ENCODE measurements at places on chromosomes 2 and 18.

GRCh38 chr2:10289352-10289751 lies 13.4 kb upstream of the HPCAL1 start:
- DNase-seq: no peak

- DNase-seq: no peak
Measured at GRCh38 chr2:40405465-40405864, 46.4 kb downstream of the SLC8A1 start.

DNA sequence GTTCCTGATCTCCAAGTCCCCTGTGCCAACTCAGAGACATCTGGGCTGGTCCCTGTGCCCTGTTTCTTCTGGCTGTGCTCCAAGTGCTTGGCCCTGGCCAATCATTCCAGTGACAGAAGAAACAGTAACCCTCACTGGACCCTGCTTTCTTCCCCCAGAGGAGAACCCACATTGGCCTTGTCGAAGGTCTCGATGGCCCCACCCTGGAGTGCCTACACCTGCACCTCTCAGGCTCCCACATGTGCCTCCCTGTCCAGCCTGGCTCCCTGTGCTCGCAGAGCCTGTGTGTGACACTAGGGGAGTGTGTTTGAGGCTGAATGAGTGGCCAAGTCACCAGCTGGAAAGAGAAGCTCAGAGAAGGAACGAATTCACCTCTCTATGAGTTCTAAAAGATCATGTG lies 5.9 kb upstream of the MAL start:
- no peak for DNase-seq

DNA sequence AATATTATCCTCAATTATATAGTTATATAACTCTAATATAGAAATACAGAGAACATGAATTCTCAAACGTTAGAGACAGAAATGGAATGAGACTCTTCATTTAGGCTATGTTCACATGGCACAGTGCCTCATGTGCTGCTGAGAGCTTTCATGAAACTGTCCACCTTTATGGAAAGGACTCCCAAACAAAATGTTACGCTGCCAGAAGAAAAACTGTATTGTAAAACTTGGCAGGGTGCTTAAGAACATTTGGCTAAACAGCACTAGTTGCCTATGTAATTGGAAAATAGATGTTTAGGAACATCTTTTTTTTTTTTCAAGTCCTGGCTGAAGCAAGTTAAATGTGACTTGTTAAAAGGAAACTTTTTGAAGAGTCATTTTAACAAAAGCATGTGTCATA lies 396.0 kb downstream of the ERBB4 start:
- no peak for DNase-seq

DNA sequence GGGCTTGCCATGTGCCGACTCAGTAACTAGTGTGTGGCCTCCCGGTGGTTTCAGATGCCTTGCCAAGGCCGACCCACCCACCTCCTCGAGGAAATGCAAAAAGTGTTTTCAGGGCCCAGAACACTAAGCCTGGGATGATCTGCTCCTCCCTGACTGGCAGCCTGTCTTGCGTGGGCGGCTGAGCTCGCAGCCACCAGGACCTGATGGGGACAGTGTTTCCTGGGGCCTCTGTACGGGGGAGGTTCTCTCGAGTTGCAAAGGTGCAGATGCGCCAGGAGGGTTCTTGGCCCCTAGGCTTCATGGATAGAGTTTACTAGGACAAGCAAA lies 85.2 kb downstream of the GLI2 start:
- DNase-seq: no peak

GRCh38 chr2:159073256-159073655 lies 104.8 kb downstream of the TANC1 start:
- DNase-seq: no peak

- no peak for DNase-seq
Measured at GRCh38 chr18:45666006-45666405, 50.7 kb downstream of the SLC14A2 start.

DNA sequence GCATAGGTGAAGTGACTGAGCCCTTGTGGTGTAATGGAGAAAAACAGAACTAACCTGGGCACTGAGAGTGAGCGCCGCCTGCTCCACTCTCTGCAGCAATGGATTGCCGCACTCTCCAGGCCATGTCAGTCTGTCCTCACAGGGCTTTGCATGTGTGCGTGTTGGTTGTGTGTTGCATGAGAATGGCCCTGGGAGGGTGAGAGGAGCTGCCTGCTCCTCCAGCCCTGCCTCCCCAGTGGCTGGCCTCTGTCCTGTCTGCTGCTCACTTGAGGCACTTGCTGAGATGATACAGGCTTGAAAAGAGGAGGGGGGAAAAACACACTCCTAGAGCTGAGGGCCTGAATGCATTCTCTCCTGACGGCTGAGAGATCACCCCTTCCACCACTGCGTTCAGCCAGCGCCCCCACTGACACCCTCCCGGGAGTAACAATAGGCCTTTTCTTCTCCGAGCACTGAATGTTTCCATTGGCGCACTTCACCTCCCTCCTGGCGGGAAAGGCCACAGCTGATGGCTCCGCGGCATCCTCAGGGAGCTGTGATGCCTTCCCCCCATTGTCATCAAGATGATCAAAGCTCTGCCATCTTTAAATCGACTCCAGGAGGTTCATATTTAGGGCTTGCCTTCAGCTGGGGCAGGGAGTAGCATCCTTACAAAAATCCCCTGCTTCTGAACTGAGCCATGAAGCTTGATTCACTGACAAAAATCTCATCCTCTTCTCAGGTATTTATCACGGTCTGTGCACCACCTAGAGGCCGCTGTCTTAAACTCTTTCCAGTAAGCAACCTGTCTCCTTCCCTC lies 49.9 kb upstream of the DAPL1 start:
- DNase-seq: no peak

GRCh38 chr2:189165656-189166380 lies 13.7 kb downstream of the COL5A2 start:
- no peak for DNase-seq

Measured in frontal cortex (tissue), 4 donors.